ENCODE measurements at places on chromosomes 12 and 14. TPM values are rescaled to one million over a fixed set of nuclear protein-coding genes. Genes with fewer than 3 reads are reported as not detected.

Gene INSM2
- total RNA-seq = 0.10 TPM

- peaks cover 54% of the 10 kb centered on the region for H3K4me1 ChIP-seq
- H3K27ac ChIP-seq = peak overlapping the region; percentile 90
- peak overlapping the region; percentile 2 for H3K4me3 ChIP-seq
- peak; percentile 99 for DNase-seq
- no peaks in the 10 kb centered on the region for H3K27me3 ChIP-seq
- no peaks in the 10 kb centered on the region for H3K36me3 ChIP-seq
Measured at GRCh38 chr12:65596514-65597091, 227.7 kb upstream of the HMGA2 start.

Gene AQP6
- not detected for total RNA-seq

GRCh38 chr12:124299628-124300388, 4.9 kb downstream of the RFLNA start:
- H3K4me3 ChIP-seq = no peak overlapping the region
- no peak for DNase-seq
- no peaks in the 10 kb centered on the region for H3K36me3 ChIP-seq
- H3K27ac ChIP-seq = no peak overlapping the region
- no peaks in the 10 kb centered on the region for H3K4me1 ChIP-seq
